ENCODE measurements at places on chromosomes 4 and X.

DNA sequence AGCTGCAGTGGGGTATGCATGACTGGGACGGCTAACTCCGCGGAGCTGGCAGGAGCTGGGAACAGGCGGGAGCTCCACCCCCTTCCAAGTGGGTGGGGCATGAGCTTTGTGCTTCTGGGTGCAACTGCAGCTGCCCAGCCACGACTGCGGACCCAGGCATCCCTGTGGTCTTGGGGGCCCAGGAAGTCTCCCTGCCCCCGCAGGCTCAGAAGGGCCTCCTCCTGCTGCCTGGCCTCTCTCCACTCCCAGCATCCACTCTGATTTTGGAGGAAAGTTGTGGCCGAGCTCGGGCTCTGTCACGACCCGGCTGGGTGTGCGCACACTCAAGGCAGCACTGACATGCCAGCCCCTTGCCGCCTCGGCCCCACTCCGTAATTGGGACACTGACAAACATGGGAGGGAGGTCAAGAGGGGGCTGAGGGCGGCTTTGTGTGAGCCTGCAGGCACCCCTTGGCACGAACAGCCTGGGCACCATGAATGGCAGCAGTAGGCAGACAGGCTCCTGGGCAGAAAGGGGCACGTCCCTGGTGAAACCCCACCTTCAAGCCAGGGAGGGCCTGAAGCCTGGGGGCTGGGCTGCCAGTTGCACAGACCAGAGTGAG is 822.6 kb downstream of the GLUD2 start:
- no peak for DNase-seq

GRCh38 chr4:23782778-23783437 is 106.9 kb downstream of the PPARGC1A start:
- no peak for DNase-seq

DNA sequence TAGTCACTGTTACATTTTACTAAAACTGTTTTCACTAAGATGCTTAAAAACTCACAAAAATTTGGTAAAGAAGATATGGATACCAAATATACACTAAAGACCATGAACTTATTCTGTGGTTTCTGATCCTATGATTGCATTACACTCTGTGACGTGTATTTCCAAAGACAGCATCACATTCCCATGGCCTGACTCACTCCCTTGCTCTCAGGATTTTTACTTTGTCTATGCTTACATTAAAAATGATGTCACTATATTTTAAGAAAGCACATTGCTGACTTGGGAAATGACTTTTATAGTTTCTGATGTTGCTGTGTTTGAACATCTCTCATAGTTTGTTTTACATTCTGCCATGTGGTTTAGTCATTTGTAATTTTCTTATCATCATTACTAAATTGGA is 327.9 kb upstream of the MAGEB18 start:
- no peak for DNase-seq

DNA sequence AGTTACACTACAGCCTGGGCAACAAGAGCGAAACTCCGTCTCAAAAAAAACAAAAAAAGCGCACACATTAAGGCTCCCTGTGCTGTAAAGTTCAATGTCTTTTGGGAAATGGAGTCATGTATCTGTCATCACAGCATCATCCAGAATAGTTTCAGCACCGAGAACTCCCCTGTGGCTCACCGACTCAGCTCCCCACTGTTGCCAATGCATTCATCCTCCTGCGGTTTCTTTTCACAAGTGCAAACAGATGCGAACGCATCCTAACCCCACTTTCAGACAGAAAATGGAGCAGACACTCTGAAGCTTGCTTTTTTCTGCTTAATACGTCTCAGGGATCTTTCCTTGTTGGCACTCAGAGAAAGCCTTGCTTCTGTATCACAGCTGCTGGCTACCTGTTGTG is 13.8 kb upstream of the SH3TC1 start:
- no peak for DNase-seq

GRCh38 chr4:48195374-48195773 is 61.3 kb upstream of the TXK start:
- peak; percentile 78 for DNase-seq

GRCh38 chrX:118420462-118420861 is 74.6 kb downstream of the WDR44 start:
- DNase-seq = no peak

GRCh38 chrX:12988797-12989196 is 13.9 kb downstream of the TMSB4X start:
- DNase-seq = no peak

- DNase-seq = no peak
These were observed 150.4 kb downstream of the MGST2 start for GRCh38 chr4:139815778-139816601.

- no peak for DNase-seq
These were observed 101.9 kb downstream of the FAM53A start for GRCh38 chr4:1582227-1582626.

- no peak for DNase-seq
These were observed 166.2 kb downstream of the RAPGEF2 start for GRCh38 chr4:159269116-159269515.

DNA sequence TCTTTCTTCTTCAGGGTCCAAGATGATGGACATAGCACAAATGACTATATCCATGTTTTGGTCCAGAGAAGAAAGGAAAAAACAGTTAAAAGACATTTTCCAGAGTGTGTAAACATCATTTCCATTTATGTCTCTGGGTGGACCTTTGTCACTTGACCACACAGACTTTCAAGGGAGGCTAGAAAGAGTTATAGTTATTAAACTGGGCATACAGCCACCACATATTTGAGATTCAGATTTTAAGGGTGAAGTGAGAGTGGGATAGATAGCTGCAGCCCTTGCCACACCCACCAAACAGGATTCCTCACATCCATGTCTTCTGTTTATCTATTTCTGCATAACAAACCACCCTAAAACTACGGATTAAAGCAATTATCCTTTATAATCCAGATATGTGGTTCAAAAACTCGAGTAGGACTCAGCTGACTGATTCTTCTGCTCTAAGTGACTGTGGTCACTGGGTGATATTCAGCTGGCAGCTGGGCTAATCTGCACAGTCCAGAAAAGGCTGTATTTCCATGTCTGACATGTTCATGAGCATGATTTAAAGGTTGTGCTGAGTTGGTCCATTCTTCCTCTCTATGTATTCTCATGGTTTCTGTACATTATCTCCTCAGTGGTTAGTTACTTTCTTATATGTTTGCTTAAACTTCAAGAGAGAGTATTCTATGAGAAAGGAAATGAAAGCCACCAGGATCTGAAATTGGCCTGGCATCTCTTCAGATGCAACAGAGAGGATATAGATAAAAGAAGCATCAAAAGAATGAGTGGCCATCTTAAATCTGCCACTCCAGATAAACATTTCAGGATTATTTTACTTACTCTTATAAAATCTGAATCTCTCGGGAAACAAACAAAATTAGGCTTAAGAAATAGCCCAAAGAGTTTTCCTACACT is 459.8 kb upstream of the CTSO start:
- no peak for DNase-seq

DNA sequence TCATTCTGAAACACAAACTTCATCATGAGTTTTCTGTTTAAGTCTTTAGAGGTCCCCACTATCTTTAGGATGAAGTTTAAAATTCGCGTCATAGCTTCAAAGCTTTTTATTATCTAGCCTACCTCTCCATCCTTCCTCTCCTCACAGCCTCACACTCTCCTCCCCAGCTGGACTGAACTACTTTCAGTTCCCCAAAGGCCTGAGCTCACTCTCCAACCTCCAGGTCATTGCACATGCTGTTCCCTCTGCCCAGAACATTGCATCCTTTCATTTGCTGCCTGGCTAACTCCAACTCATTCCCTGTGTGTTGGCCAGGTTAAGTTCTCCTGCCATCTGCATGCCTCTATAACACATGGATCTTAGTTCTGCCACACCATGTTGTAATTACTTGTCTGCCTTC is 2.9 kb upstream of the OTUD5 start:
- no peak for DNase-seq

DNA sequence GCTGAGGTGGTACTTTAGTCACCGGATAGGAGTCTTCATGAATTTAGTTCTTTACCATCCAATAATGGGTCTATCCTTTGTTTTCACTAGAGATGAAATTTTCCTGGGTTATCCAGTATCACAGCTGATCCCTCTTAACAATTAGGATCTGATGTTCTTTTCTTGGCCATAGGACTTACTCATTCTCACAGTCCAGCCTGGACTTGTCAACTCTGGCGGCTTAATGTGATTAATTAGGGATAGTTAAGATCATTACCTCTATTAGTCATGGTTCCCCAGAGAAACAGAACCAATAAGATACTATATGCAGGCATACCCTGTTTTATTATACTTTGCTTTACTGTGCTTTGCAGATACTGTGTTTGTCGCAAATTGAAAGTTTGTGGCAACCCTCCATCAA is 272.7 kb upstream of the FAT4 start:
- DNase-seq = no peak

DNA sequence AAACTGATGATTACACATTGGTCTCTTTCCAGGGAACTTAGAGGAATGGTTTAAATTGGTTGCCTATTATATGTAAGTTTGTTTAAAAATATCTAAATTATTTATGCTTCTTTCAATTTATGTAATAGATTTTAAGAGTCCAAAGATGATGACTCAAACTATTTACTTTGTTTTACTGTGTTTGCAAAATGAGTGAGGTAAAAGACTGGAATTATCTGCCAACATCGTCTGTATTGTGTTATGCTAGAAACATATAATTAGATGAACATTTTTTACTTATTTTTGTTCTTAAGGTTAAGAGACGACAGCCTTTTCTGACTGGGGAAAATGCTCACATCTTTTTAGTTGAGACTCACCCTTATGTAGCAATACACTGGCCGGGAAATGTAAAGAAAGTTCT is 51.1 kb upstream of the SYTL5 start:
- DNase-seq = no peak

DNA sequence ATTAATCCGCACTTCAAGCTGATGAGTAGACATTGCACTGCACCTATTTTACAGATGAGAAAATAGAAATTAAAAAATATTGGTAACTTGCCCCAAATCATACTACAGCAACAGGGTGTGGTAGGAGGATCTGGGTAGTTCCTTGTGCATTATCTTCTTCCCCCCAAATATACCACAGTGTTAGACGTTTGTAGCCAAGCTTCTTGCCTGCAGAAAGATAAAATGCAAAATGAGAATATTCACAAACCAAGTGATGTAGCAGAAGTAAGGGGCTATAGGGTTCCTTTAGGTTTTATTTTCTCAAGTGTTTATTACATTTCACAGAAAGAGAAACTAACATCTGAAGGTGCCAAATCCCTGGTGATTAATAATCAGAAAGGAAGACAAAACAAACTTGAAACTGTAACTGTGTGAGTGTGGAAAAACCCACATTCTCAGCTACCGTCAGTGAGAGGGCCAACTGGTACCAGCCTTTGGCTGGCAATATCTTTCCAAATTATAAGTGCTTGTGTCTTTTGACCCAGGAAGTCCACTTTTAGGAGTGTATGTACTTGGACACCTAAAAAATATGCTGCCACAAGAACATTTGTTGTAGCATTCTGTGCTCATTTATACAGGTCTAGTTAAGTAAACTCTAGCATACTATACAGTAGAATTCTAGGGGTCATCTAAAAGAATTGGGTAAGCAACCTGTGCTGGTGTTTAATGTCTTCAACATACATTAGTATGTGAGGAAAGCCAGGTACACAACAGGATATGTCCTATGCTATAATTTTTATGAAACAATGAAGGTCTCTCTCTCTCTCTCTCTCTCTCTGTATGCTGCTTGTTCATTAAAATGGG is 6.7 kb upstream of the CD38 start:
- DNase-seq = no peak

DNA sequence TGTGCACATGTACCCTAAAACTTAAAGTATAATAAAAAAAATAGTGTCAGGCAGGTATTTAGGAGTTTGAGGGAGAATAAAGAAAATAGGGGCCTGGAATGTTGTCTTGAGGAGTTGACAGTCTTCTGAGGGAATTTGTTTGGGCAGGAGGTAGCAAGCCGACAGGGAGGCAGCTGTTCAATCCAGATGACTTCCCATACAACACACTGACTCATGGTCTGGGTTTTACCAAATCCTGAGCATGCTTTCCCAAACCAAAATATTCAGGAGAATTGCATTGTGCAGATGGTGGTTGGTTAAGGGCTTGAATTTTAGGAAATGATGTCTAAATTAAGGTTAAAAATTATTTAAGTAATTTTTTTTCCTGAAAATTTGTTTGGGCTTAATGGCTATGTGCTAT is 430.0 kb downstream of the INPP4B start:
- no peak for DNase-seq

DNA sequence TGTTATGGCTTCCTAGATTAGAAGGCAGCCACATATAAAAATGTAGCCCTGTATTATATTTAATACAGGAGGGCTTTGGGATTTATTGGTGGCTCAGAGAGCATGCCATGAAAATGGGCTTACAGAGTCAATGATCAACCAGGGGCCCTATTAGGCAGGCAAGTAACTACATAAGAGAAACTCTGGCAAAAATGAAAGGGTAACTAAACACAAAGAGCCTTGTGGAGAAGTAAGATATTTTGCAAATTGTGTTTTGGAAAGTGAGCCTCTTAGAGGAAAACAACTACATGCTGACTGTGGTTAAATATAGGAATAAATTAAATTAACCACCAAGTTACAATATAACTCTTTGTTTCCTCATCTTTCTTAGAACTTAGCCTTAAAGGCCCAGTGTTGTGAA is 5.5 kb downstream of the SAT1 start:
- no peak for DNase-seq

DNA sequence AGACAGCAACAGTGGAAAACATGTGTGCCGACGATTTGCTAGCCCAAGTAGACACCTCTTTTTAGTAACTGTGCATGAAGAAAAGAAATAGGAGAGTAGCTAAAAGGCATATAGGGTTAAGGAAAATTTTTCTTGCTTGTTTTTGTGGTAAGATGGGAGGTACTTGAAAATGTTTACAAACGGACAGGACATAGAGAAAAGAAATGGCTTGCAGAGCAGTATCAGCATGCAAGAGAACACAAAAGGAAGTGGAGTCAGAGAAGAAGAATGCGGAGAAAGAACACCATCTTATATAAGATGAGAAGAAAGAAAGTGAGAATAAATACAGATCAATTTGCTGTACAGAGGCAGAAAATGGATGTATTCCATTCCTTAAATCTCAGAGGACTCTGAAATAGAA is 263.7 kb upstream of the ETNPPL start:
- DNase-seq = no peak

DNA sequence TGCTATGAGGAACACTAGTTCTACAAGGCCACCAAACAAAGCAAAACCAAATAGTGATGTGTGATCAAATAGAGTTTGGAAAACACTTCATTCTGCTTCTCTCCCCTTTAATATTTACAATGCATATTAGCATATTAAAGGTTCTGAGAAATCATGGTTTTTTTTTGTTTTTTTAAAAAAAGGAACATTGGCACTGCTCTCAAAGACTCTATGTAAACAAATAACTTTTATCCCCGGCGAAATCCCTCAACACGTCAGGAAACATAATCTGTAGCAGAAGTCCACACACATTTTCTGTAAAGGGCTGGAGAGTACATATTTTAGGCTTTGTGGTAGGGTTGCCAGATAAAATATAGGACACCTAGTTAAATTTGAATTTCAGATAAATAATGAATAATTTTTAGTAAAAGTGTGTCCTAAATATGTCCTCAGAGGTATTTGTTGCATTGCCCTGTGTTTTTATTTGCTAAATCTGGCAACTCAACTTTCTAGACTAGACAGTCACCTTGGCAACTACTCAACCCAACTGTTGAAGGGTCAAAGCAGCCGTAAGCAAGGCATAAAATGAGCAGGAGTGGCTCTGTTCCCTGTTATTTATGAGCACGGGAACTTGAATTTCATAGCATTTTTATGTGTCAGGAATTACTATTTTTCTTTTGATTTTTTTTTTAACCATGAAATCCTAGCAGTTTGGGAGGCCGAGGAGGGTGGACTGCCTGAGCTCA is 8.6 kb downstream of the SPATA4 start:
- DNase-seq = no peak

Measured in NCI-H1930 (cell line).